ENCODE measurements at places on chromosomes 2 and 18.

DNA sequence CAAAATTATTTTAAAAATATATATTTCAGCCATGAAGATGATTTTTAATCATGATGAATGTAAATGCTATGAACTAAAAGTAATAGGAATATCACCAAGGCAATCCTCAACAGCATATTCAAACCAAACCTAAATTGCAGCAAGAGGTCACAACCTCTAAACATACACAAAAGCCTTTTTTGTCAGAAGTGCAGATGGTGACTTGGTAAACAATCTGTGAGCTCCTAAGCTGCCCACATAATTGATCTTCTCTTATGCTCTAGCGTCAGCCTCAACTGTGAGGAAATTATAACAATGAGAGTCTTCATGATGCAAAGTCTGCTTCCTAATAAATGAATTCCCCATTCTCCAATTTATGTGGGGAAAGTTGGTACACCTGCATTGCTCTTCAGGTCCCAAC lies 113.2 kb downstream of the TSN start:
- DNase-seq = no peak

GRCh38 chr2:238883421-238883901 lies 35.6 kb downstream of the TWIST2 start:
- DNase-seq = no peak

DNA sequence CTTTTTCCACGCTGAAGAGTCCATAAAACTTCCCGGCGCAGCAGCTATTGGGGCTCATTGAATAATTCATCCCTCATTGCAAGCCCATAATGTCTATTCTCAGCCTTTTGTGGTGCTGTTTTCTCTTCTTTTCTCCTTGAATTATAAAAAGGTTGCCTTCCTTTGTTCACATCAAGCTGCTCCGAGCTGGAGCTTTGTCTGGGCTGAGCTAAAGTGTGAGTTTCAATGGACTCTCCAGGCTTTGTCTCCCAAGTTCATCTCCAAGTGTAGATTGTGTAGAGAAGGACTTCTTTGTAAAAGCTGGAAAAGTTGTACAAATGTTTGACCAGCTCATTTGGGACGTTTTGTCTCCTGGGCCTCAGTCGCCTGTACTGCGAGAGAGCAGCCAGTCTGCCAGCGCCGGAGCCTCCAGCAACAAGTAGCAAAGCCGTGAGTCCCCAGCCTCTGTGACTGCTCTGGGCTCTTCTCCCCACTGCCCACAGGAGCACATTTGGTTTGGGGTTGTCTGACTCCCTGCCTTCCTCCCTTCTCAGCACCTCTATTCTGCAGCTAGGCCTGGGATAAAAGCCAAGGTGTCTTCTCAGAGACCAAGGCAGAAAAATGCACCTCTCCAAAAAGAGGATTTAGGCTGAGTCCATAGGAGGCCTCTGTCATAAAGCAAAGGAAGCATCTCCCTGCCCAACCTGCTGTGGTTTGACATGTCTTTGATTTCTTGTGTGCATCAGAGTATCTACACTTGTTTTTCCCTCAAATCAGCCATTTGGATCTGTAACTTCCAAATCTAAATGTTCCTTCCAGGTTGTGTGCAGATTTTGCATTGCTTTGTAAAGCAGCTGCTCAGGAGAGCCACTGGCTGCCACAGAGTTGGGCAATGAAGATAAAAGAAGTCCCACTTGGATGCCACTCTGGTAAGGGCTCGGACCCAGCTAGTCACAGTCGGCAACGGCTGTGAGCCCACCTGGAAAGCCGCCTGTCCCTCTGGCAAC lies 6.4 kb downstream of the PAX3 start:
- DNase-seq = no peak

GRCh38 chr2:38122344-38122743 lies 46.4 kb upstream of the CYP1B1 start:
- no peak for DNase-seq

- no peak for DNase-seq
Measured at GRCh38 chr18:77754475-77755044, 504.9 kb downstream of the GALR1 start.

GRCh38 chr2:67626656-67627055 lies 229.5 kb downstream of the ETAA1 start:
- DNase-seq = no peak

DNA sequence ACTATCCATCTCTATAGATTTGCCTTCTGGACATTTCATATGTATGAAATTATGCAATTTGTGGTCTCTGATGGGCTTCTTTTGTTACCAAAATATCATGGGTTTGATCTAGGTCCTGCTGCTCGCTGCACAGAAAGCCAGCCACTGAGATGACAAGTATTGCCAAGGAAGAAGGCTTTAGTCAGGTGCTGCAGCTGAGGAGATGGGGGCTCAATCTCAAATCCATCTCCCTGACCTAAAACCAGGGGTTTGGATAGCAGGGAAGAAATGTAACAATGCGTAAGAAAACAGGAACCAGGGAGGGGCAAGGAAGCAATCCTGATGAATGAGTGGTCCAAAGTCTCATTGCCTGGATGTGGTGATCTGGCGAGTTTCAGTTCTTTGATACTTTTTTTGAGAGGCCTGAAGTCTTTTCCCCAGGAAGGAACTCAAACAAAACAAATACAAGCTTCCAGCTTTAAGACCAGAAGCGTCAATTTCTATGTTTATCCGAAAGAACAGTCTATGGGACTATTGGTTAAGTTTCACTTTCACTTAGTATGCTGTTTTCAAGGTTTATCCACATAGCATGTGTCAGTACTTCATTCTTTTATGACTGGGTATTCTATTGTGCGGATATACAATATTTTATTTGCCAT lies 3.4 kb upstream of the CKAP2L start:
- DNase-seq = no peak

DNA sequence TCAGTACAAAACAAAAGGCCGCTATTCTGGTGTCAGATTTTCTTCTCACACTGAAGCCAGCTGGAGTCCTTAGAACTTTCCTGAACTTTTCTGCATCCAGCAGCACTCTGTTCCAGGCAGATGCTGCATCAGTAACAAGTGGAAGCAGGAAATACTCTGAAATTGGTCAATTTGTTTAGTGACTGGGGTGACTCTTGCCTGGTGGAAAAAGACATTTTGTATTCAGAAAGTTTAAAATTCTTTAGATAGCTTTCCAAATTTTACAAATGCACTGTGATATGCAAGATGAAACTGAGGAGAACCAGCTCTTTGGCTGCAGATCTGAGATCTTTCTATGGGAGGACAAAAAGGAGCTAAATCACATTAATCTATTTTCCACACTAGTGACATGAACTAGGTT lies 385.7 kb downstream of the NRXN1 start:
- DNase-seq = no peak

DNA sequence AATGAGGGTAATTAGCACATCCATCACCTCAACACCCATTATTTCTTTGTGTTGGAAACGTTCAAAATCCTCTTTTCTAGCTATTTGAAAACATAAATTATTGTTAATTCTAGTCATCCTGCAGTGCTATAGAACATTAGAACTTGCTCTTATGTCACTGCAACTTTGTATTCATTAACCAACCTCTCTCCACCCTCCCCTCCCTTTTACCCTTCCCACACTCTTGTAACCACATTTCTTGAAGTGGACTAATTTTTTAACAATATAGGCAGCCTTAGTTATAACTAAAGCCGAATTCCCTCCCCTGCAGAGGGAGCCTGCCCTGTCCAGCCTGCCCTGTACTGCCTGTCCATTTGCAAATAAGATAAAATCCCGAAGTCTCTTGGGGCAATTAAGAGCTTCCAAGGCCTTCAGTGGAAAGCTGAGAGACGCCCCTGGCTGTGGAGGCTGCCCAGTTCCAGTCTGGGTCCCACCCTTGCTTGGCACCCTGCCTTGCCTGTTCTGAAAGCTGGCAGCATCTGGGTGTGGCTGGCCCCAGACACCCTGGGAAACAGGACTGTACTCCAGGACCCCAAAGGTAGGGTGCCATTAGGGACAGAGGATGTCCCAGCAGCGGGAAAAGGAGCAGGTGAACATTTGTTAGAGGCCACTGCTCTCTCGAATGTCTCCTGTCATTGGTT lies 65.1 kb downstream of the MEX3C start:
- DNase-seq = no peak

- DNase-seq = no peak
Measured at GRCh38 chr2:64327510-64328414, 126.2 kb upstream of the LGALSL start.

DNA sequence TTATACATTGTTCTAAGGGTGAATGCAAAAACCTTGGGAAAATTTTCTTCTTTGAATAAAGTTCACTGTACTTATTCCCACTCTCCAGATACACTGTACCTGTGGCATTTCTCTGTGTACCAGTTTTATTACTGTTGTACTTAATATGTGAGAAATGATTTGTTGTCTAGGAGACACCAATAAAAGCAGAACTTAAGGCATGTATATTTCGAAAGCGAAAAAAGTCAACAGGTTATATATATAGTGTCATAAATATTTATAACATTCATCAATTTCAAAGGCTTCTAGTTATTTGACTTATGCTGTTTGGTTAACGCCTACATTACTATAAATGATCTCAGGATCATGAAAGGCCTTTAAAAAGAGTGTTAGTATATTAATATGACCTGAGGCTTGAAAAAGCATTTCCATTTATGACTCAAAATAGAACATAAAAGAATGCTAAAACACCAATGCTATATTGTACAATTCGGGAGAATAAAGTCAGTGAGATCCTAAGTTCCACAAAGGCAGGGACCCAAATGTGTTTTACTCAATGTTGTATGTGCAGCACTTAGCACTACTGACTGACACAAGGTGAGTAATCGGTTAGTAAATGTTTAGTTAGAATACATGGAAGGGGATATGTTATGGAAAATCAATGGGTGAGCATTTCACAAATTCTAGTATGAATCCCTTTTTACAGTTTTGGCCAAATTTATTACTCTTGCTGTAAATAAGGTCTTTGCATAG lies 32.2 kb upstream of the HNRNPA3 start:
- DNase-seq = no peak

DNA sequence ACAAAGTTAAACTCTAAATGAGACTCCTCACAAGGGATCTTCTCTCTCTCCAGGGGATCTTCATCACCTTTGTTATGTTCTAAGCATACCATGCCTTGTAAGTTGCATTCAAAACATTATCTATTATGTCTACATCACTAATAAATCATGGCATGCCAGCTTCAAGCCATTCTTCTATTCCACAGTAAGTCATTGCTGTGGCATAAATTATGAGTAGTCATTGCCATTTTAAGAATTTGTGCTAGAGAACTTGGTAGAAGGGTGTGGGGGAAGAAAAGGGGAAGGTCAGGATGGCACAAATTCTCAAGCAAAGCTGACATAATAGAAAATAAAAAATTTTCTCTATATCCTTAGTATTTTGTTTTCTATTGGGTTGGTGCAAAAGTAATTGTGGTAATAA lies 33.5 kb downstream of the BARD1 start:
- no peak for DNase-seq

- DNase-seq = no peak
Measured at GRCh38 chr2:169116327-169116726, 47.0 kb downstream of the DHRS9 start.

- DNase-seq = no peak
Measured at GRCh38 chr2:208010506-208010905, 14.8 kb downstream of the PLEKHM3 start.

GRCh38 chr2:219728991-219729487 lies 101.6 kb downstream of the SLC4A3 start:
- DNase-seq = no peak

GRCh38 chr2:241500016-241500415 lies 8.4 kb downstream of the STK25 start:
- no peak for DNase-seq

GRCh38 chr18:63905361-63905760 lies 2.4 kb upstream of the SERPINB10 start:
- DNase-seq = no peak

DNA sequence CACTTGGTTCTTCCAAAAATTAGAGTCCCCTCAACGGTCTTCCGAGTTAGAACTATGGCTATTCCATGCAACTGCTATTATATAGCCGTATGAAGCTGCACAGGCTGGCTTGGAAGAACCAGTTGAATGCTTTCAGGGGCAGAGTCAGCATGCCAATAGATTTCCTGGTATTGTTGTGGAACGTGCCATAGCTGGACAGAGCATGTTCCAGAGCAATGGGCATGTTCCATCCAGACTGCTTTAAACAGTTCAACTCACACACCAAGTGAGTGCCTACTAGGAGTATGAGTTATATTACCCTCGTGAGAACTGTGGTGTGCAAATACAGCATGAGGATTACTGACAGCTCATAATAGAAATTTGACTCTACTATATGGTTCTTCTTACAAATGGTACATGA lies 682.0 kb downstream of the SATB2 start:
- no peak for DNase-seq

DNA sequence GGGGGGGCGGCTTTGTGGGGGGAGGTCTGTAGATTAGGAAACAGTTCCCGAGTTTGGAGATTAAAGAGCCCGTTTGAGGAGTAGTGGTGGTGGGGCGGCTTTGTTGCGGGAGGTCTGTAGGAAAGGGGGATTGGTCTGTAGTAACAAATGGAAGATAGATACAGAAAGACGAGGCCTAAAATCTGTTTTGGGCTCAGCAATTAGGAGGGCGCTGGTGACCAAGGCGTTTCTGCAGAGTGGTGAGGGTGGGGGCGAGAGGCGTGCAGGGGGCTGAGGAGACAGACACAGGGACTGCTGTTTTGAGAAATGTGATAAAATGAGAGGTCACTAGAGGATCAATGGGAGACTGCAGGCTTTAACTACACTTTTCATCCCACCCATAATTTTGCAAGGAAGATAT lies 1.6 kb upstream of the ADNP2 start:
- DNase-seq = no peak

DNA sequence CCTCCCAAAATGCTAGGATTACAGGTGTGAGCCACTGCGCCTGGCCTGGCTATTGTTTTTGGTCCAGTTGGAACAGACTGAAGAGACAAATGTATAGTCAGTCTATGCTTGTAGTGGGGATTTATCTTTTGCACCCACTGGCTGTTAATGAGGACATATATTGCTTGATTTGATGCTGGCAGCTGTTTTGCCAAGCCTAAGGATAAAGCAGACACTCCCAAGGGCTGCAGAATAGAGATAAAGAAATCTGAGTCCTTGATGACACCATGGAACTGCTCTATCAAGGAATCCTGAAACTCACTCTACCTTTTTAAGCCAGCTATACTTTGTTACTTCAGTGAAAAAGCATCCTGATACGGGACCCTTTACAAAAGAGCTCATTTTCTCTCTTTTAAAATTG lies 43.1 kb upstream of the ENOSF1 start:
- DNase-seq = no peak

DNA sequence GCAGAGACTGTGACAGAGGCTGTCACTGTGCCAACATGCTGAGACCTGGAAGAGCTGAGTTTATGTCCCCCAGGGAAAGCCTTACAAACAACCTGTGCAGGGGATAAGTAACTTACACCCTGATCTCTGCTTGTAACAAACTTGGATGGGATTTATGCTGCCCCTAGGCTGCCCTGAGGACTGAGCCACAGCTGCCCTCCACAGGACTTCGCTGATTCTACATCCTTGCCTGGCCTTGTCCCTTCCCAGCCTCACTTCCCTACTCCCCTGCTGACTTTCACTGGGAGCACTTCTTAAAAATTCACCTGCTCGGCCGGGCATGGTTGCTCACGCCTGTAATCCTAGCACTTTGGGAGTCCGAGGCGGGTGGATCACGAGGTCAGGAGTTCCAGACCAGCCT lies 45.9 kb upstream of the ASAP2 start:
- no peak for DNase-seq

GRCh38 chr2:17476830-17477229 lies 41.4 kb downstream of the RAD51AP2 start:
- DNase-seq = no peak

- no peak for DNase-seq
Measured at GRCh38 chr2:105889046-105889445, 144.3 kb downstream of the NCK2 start.

- no peak for DNase-seq
Measured at GRCh38 chr2:169388161-169388560, 25.8 kb upstream of the LRP2 start.

Data from NT2/D1 (cell line).